ENCODE measurements at places on chromosomes 13 and 19.

GRCh38 chr19:18503971-18504885 is 17.6 kb downstream of the ELL start:
- no peak for DNase-seq

GRCh38 chr13:48235341-48236135 is 2.5 kb downstream of the ITM2B start:
- DNase-seq: no peak

DNA sequence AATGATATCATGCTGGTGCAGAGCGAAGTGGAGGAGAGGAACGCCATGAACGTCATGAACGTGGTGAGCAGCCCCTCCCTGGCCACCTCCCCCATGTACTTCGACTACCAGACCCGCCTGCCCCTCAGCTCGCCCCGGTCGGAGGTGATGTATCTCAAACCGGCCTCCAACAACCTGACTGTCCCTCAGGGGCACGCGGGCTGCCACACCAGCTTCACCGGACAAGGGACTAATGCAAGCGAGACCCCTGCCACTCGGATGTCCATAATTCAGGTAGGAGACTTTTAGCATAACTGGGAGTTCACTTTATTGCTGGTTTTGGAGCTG is 3.3 kb downstream of the PCDH17 start:
- DNase-seq: no peak

- no peak for DNase-seq
Observed at GRCh38 chr13:30696278-30697176, 38.8 kb upstream of the ALOX5AP start.

GRCh38 chr19:39202998-39203355 is 1.1 kb downstream of the SYCN start:
- DNase-seq: no peak

Data from stimulated activated CD8-positive, alpha-beta memory T cell treated with anti-CD3 and anti-CD28 coated beads, Interleukin-4, amount 100 ng/mL, for 24 hours (primary cell).